ENCODE measurements at places on chromosomes 3 and 15.

- DNase-seq = no peak
Observed at GRCh38 chr3:99413504-99413903, 224.9 kb upstream of the COL8A1 start.

GRCh38 chr15:28281876-28282275 lies 40.1 kb downstream of the HERC2 start:
- DNase-seq = no peak

GRCh38 chr3:71582612-71583565 lies 639 bp downstream of the FOXP1 start:
- DNase-seq = peak; percentile 59

GRCh38 chr15:90161950-90162361 lies 39.2 kb upstream of the SEMA4B start:
- DNase-seq = no peak

DNA sequence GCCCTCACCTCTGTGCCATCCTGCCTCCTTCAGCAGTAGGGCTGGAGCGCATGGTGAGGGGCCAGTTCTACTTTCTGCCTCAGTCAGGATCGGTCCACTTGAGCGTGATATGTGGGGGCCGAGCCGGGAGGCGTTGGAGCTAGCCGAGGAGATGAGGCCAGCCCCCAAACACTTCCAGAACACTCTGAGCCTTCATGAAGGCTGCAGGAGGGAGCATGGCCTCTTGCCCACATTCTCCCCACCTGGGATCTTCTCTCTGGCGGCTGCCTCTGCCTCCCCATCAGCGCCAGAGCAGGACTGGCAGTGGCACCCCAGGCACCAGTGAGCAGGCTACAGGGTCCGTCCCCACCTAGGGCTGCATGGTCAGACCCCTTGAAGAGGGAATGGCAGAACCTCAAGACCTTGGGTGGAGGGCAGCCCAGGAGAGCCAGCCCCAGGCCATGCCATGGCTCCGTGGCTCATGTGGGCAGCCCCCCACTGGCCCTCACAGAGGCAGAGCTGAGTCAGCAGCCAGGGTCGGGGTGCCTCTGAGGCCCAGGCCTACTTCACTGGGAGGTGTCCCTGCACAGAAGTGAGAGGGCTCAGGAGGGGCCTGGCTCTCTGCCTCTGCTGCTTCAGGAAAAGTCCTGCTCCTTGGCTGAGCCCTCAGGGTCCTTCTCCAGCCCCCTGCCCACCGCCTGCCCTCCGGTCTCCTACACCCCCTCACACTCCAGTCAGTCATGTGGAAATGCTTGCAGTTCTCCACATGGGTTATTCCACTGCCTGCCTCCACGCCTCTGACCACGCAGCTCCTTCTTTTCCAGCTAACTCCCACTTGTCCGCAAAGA lies 28.1 kb upstream of the CYP11A1 start:
- DNase-seq = no peak

DNA sequence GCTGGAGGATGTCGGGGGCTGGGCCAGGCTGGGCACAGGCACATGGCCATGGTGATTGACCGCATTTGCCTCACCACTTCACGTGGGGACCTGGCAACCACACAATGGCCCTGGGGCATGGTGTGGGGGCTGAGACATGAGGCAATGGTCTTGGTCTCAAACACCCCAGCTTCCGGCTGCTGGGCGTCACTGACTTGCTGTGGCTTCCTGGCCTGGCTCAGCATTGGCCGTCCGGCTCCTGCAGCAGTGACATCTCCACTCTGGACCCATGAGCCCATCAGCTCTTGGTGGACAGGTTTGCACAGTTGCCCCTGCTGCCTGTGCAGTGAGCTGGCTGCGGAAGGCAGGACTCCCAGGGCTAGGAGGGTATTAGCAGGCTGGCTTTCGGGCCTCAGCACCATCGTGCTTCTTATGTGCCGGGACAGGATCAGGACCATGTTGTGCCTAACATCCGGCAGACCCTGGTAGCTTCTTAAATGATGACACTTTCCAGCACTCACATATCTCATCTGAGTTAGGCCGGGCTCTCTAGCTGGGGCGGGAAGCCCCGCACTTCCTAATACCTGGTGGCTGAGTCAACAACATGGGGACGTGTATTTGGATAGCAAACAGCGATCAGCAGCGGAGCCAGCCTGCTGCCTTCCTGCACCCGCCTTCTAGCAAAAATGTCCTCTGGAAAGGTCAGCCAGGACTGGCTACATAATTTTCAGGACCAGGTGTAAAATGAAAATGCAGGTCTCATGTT lies 34.1 kb downstream of the ZNF710 start:
- DNase-seq = no peak

- DNase-seq = no peak
Observed at GRCh38 chr15:43390723-43391122, 19.8 kb downstream of the TUBGCP4 start.

DNA sequence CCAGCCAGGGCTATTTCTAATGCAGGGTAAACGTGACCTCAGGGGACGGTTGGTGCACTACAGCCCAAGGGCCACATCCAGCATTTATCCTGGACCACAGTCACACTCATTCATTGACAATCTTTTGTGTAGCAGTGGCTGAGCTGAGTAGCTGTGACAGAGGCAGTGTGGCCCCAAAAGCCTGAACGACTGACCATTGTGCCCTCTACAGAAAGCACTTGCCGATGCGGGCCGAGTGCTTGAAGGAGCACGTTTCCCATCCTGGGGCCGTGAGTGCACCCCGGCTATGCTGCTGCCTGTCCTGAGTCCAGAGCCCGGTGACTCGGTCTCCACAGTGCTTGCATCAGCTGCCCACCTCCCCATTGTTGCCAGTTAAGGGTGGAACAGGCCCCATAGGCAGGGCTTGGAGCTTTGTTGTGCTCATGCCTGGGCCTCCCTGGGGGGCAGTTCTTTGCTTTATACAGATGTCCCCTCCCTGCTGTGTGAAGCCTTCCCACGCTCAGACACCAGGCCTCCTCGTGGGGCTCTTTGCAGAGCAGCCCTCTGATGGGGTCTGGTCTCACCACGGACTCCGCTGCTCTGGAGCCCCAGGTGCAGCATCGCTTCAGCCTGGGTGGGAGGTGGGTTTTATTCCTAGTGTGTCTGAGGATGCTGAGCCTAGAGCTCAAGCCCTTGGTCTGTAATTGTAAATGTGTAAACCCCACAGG lies 13.0 kb upstream of the SNRPA1 start:
- no peak for DNase-seq

- no peak for DNase-seq
Observed at GRCh38 chr3:173635826-173636225, 238.3 kb downstream of the NLGN1 start.

- no peak for DNase-seq
Observed at GRCh38 chr3:131033480-131034080, 6.9 kb downstream of the NEK11 start.

GRCh38 chr3:172138792-172139507 lies 99.6 kb downstream of the FNDC3B start:
- DNase-seq = no peak

GRCh38 chr3:179956416-179956830 lies 80.3 kb downstream of the PEX5L start:
- no peak for DNase-seq

DNA sequence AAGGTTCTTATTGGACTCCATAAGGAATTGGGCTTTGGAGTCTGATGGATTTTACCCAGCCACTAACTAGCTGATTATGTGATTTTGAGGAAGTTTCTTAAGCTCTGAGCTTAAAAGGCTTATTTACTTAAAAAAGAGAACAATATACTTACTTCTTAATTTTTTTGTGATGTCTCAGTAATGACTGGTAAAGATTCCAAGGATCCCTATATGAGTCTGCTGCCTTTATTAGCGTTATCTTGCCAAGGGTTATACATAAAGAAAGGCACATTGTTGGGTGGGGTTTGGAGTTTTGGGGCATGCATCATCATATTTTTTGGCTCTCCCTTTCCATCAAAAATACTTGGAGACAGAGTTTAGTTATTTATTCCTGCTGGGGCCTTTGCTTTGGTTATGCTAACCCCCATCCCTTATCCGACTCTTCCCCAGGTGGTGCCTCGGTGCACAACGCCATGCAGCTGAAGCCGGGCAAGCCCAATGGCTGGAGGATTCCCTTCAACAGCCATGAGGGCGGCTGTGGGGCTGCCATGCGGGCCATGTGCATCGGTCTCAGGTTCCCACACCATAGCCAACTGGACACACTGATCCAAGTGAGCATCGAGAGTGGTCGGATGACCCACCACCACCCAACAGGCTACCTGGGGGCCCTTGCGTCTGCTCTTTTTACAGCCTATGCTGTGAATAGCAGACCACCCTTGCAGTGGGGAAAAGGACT lies 6.7 kb downstream of the ADPRH start:
- no peak for DNase-seq

GRCh38 chr3:117856354-117856753 lies 1146.8 kb downstream of the TUSC7 start:
- DNase-seq = no peak

DNA sequence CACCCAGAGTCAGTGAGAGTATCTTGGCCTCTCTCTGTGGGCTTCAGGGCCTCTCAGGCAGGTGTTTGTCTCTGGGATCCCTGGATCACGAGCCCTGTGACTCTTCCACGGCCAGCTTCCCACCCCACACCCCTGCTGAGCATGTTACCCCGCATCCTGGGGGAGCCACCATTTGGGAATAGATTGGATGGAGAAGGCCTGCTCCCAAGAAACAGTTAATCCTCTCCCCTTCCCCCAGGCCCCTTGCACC lies 15.5 kb upstream of the SRP14 start:
- no peak for DNase-seq

DNA sequence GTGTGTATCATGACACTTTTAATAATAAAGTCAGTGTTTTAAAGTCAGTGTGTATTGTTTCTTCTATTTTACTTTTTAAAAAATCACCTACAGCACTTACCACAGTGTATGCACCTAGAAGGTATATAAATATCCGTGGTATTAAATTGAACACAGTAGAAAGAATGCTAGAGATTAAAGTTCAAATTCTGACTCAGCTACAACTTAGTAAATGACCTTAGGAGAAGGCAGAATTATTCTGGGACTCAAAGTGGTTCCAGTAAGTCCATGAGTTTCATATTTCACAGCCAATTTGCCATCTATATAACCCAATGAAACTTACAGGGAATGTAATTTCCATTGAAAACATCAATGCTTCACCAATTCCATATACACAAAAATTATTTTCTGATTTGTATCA lies 52.7 kb upstream of the MAP4 start:
- DNase-seq = no peak
